ENCODE measurements at places on chromosomes 11 and 22. TPM values are rescaled to one million over a fixed set of nuclear protein-coding genes. Genes with fewer than 3 reads are reported as not detected.

The OR4A16 gene
- not detected for total RNA-seq

The BBOX1 gene
- not detected for total RNA-seq

The OR52I1 gene
- total RNA-seq, result not detected

The CALCA gene
- not detected for total RNA-seq

The C11orf87 gene
- total RNA-seq, result not detected

The PDGFD gene
- 9.5 TPM for total RNA-seq

The OR51F2 gene
- total RNA-seq, result not detected

The CTSW gene
- total RNA-seq, result not detected

The PRR33 gene
- total RNA-seq, result not detected

The PLAAT5 gene
- total RNA-seq, result not detected

The HEPACAM gene
- total RNA-seq, result 0.19 TPM

The SLC6A5 gene
- total RNA-seq, result not detected

The LRP4 gene
- total RNA-seq, result 1.4 TPM

The OR51B4 gene
- not detected for total RNA-seq

The ME3 gene
- total RNA-seq, result 58.2 TPM

The NAALADL1 gene
- total RNA-seq, result 7.2 TPM

The HIC2 gene
- total RNA-seq, result 4.6 TPM

The GDPD4 gene
- total RNA-seq, result not detected

The OR51E2 gene
- not detected for total RNA-seq

The PGA5 gene
- total RNA-seq, result not detected

The CNTN5 gene
- not detected for total RNA-seq

The FIBIN gene
- total RNA-seq, result not detected

The LINC01488 gene
- total RNA-seq, result not detected

The SYCE3 gene
- not detected for total RNA-seq

The GPHA2 gene
- not detected for total RNA-seq

The DGCR6 gene
- 2.3 TPM for total RNA-seq

The RBX1 gene
- total RNA-seq, result 49.5 TPM

The OLFML1 gene
- not detected for total RNA-seq

The VPREB1 gene
- not detected for total RNA-seq

The ACP2 gene
- total RNA-seq, result 43.1 TPM

The GALNT18 gene
- total RNA-seq, result 27.3 TPM

The UCP3 gene
- total RNA-seq, result 0.33 TPM

The RFPL3 gene
- total RNA-seq, result not detected

All from vein endothelial cell (primary cell).